Putamen (tissue), 1 donor: ENCODE measurements at places on chromosomes 6 and 20.
A peak's percentile ranks its signal among the peaks of the same experiment; 100 is the strongest.

DNA sequence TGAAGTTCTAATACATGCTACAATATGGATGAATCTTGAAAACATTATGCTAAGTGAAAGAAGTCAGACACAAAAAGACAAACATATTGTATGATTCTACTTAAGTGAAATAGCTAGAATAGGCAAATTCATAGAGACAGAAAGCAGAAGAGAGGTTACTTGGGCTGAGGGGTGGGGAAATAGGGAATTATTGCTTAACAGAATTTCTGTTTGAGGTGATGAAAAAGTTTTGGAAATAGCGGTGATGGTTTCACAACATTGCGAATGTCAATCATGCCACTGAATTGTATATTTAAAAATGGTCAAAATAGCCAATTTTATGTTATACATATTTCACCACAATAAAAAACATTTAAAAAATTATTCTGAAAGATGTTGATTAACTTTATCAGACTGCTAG is 6.1 kb downstream of the SLC26A8 start:
- no peak for DNase-seq

DNA sequence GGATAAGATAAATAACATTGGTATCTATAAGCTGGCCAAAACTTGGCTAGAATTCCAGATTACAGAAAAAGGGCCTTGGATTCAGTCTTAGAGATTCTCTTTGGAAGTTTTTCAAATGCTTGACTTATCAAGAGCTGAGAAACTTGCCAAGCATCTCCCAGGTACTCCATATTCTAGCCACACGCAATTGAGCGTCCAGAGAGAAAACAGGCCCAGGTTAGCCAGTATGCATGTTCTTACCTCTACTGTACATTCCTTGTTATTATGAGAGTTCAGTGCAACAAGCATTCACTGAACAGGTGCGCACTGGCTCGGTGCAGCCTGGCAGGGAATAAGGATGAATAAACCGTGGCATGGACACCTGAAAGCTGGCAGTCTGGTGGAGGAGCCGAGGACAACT is 13.7 kb downstream of the CRNKL1 start:
- DNase-seq = no peak

DNA sequence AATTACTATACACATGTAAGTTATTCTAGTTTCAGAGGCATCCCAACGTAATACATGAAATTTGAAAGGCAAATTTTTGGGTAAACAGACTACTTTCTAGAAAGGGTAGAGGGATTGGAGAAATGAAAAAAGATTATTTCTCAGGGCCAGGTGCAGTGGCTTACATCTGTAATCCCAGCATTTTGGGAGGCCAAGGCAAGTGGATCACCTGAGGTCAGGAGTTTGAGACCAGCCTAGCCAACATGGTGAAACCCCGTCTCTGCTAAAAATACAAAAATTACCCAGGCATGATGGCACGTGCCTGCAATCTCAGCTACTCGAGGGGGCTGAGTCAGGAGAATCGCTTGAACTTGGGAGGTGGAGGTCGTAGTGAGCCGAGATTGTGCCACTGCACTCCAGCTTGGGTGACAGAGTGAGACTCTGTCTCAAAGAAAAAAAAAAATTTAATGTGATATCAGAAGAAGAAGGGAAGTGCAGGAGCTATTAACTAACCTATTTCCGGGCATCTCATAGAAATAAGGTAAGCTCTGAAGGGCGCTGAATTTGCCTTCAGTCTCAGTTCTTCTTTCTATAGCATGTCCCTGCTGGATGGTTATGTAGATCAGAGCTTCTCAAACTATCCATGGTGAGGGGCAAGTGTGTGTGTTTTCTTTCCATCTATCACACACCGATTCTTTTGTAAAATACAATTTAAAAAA is 100.3 kb upstream of the MTHFD1L start:
- no peak for DNase-seq

DNA sequence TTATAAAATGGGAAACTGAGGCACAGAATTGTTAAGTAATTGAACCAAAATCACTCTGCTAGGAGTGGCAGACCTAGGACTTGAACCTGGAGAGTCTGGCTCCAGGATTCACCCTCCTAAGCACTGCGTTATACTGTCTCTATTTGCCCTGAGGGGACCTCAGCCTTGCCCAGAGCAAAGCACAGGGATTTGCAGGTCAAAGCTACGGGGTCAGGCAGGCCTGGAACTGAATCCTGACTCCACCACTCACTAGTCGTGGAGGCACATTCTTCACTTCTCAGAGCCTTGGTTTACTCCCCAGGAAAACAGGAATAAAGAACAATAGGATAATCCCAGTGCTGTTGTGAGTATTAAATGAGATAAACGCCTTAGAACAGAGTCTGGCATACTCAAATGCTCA is 19.4 kb downstream of the KCNK15 start:
- DNase-seq = no peak

- DNase-seq = no peak
Observed at GRCh38 chr6:149860834-149861602, 3.1 kb downstream of the LRP11 start.

GRCh38 chr6:170247178-170247701 is 43.6 kb downstream of the DLL1 start:
- no peak for DNase-seq

GRCh38 chr20:1472556-1473245 is 6.1 kb upstream of the NSFL1C start:
- no peak for DNase-seq

GRCh38 chr20:43942667-43943285 is 28.1 kb downstream of the TOX2 start:
- DNase-seq = peak; percentile 29

GRCh38 chr20:8853805-8854338 is 215.0 kb upstream of the PLCB4 start:
- DNase-seq = peak; percentile 69

DNA sequence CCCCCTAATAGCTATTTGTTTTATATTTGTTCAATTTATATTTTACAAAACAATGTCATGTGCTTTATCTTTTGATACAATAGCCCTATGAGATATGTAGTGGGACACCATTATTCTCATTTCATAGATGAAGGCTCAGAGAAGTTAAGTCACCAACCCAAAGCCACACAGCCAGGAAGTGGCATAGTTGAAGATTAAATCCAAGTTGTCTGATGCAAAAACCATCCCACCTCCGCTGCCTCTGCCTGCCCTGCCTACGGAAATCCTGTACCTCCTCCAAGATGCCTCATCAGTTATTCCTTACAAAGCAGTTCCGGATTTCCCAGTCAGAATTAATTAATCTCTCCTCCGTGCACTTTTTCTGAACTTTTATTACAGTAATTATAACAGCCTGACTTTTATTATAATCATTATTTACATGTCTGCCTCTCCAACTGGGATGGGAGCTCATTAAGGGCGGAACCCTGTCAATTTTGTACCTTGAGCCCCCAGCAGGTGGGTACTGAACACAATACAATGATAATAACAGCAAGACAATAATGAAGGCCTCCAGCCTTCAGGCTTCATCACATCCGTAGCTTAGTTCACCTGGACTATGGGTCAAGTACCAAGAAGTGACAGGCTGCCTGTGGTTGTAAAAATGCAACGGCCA is 54.7 kb downstream of the LRFN2 start:
- peak; percentile 20 for DNase-seq

DNA sequence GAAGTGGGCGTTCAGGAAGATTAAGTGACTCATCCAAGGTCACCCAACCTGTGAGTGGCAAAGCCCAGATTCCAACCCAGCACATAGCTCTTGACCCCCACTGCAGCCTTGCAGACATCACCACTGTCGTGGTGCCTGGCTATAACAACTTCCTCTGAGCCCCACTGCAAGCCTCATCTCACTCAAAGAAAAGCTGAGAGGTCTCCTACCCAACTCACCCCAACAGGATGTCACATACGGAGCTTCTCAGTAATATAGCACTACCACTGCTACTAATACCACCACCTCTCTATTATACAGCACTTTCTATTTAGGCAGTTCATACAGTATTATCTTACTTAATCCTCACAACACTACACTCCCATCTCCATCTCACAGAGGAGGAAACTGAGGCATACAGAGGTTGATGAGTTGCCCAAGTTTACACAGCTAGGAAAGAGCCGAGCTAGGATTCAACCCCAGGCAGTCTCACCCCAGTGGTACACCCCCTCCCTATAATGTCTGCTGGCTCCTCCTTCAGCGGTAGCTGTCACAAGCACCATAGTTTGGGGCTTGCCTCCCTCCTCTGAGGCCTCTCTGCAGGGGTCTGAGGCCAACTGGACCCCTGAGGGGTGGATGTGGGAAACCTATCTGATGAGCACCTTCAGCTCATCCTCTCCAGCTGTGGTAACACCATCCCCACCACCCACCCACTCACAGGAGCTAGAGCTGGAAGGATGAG is 19.5 kb downstream of the TFEB start:
- no peak for DNase-seq

DNA sequence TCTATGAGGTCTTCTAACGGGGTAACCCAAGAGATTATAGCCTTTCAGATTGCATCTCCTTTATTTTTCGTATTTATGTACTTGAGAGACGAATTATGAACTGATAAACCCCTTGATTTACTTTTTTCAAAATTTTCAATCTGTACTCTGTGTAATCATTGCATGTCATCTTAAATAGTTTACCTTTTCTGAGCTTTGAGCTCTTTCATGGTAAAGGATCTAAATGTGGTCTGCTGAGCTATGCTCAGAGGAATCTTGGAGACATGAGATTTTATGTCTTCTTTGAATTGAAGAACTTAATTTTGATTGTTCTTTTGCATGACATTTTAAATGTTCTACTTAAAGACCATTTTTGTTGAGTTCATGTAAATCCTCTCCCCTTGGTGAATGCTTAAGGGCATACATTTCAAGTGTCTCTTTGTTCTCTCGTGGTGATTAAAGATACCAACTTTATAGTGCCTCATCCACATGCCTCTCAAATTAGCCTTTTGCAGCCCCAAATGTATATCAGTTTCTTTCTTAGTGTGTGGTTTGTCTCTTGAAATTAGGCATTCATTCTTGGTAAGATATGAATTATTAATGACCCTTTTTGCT is 116.3 kb upstream of the SCGN start:
- DNase-seq = no peak

DNA sequence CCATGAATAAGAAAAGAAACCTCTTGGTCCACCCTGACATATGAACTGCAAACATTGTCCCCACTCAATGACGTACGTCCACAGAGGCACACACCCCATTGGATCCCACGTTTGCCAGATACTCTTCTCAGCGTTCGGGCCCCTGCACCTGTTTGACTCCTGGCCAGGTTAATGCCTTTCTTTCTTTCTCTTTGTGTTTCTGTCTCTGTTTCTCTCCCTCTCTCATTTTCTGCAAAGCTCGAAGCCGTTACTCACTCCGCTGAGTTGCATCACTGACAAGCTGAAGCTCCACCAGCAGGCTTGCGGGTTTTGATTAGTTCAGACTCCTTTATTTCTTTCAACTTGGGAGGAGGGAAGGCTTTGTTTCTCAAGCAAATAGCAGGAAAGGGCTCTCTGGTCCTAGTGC is 135.5 kb upstream of the SUPT3H start:
- no peak for DNase-seq

DNA sequence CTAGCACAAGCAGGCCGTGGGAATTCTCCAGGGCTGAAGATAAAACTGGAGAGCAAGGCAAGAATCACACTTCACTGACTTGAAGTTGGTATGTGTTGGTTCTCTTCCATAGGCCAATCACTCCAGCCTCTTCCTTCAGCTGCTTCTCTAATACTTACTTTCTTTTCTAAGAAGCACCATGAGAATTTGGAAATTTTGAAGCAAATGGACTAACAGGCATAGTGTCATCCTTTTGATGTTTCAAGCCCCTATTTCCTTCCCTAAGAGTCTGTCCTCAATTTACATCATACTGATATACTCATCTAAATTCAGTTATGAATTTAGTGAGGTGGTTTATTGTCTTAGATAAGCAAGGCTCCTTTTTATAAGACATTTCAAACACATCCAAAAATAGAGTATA is 24.0 kb downstream of the SLC26A8 start:
- no peak for DNase-seq

DNA sequence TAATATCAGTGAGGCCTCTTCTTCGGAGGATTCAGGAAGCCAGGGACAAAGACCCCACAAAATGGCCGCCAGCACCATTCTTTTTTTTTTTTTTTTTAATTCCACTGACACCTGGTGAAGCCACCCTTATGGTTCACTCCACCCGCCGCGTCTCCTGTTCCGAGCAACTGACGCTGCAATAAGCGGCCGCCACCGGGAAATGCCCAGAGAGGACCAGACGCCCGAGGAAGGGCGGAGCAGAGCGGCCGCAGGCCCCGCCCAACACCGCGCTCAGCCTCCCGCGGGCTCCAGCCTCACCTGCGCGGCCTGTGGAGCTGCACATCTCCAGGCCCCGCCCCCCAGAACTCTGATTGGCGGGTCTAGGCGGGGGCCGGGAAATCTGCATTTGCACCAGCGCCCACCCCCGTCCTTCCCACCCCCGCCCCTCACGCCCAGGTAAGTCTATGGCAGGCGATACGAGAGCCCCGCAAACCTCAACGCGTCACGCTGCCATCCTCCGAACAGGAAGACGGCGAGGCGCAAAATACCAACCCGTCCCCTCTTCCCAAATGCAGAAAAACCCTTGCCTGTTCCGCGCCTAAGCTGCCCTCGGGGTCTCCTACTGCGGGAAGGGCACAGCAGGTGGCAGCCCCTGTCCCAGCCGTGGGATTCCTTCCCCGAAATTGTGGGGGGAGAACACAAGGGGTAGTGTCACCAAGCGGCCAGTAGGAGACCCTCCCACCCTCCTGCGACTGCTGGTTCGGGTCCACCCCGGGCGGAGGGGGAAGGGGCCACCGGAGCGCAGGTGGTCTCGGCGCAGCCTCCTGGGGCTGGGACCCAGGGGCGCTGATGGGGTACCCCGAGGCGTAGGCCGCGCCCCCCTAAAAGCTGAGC is 960 bp downstream of the ATP9A start:
- peak; percentile 80 for DNase-seq

- DNase-seq = no peak
Observed at GRCh38 chr20:25040438-25040831, 17.5 kb downstream of the ACSS1 start.

DNA sequence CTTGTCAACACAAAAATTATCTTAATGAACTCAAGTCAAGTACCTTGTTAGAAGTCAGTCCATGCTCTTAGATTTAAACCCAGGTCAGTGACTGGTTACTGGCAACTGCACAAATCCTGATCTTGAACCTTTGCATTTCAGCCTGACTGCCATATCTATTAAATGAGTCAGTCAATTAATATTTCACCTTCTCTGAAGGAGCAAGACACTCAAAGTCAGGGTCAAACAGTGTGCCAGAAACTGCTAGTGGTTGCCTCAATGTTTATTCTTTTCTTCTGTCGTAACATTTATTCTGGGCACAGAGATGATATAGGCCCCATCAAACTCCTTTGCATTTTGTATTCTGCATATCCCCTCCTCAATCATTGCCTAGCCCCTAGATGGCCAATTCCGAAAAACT is 193.9 kb upstream of the MOCS1 start:
- no peak for DNase-seq
